ENCODE measurements at places on chromosomes 3 and 15.

DNA sequence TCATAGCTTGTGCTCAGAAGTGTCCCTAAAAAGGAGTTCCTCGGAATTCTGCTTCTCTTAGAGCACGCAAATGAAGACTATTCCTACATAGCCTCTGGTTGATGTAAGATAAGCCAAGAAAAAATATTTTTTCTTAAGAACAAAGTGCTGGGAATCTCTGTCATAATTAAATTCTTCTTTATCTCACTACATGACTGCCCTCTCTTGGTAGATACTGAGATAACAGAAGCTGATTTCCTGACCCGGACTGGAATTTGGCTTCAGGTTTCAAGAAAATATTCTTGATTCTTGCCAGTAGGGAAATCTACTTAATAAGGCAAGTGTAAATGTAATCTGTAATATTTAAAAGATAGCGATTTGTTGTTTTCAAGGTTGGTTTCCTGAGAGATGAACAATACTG lies 31.3 kb upstream of the SETMAR start:
- peak; percentile 5 for DNase-seq

- DNase-seq, result no peak
Observed at GRCh38 chr15:77753281-77753873, 120.7 kb upstream of the LINGO1 start.

DNA sequence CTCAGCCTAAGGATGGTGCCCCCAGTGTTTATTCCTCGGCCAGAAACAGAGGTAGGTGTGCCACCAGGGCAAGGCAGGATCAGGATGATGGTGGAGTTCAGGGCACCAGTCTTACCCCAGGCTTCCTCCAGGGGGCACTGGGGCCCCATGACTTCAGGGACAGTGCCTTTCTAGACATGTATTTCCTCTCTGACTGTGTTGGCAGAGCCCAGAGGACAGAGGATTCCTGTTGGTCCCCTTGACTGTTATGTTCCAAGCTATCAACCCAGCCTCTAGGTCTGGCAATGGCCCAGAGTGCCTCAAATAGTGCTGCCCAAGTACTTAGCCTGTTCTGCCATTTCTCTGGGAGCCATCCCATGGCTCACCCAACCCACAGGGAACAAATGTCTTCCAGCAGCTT lies 2.8 kb downstream of the HEMK1 start:
- DNase-seq, result no peak

DNA sequence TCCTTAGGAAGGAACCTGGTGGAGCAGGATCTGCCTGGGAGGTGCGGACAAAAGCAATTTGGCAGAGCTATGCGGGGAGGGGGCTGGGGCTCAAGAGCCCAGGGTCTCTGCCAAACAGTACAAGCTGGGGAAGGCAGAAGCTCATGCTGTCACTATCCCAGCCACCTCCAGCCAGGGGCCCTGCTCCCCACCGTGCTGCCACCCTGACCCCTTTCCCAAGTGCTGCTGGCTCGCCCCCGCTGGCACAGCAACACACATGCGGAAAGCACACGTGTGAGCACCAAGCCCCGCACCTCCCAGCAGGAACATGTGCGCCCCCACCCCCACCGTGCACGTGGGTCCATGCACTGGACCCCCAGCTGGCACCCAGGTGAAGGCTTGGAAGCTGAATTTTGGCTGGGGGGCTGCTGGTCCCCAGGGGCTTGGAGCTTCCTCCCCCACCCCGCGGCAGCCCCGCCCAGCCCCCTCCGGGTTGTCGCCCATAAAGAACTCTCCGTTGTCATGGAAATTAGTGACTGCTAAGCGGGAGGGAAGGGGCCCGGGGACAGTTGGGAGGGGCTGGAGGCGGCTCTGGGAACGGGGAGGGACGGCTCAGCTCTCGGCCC lies 742 bp downstream of the CAMKV start:
- no peak for DNase-seq

DNA sequence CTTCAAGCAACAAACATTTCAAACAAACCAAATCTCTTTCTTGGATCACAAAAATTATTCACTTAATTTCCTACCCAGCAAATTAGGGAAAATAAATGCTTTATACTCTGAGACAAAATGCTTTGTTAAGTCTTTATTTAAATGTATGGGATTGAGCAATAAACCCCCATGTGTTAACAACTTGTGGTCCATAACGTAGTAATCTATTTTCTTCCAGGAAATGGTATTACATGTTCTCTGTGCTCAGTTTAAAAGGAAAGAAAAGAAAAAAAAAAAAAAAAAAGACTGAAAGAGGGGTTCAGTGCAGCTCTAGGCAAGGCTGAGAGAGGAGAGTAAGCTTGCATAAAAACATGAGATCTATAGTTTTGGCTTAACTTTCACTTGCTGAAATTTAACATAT lies 102.3 kb downstream of the PIK3CB start:
- no peak for DNase-seq
